Activated T-helper 2 cell treated with anti-CD3 and anti-CD28 coated beads, Interferon-gamma antibody, Interleukin-2, Interleukin-4, amounts not matched to agents 10 μg/mL and 5 μg/mL and 100 μg/mL, durations not matched to agents 14 hours and 24 hours and 36 hours (primary cell): ENCODE measurements at places on chromosomes 13 and 19. TPM values are rescaled to one million over a fixed set of nuclear protein-coding genes. Genes with fewer than 3 reads are reported as not detected.

GRCh38 chr13:100887729-100888151, 213.1 kb upstream of the TMTC4 start:
- no peak for DNase-seq

DNA sequence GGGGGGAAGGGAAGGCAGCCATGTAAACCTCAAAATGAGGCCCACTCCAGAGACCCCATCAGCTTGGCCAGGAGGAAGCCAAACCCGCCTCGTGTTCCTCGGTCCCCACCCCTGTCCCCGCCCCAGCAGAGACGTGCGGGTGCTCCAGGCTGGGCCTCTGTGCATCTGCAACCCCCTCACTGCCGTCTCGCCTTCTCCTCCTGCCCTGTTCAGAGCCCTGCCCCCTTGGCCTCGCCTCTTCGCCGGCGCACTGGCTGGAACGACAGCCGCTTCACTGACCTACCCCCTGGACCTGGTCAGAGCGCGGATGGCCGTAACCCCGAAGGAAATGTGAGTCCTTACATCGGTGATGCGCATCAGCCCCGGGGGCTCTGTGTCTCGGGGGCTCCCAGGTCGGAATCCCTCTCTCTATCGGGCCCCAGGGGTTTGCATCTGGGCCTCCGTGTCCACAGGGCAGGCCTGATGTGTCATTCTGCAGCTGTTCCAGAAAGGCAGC, 32.2 kb downstream of the TMEM161A start:
- DNase-seq: no peak

- no peak for DNase-seq
Measured at GRCh38 chr13:74479124-74479523, 344.9 kb upstream of the KLF12 start.

DAND5 gene
- total RNA-seq: 0.16 TPM in 1 of 2 replicates, not detected in the other

CLDND2 gene
- total RNA-seq: 13.8 and 14.9 TPM in 2 replicates

MTUS2 gene
- total RNA-seq: not detected in 2 replicates

LIM2 gene
- total RNA-seq: not detected in 2 replicates

CELF5 gene
- 0.16 and 0.18 TPM in 2 replicates for total RNA-seq

- DNase-seq: no peak
Measured at GRCh38 chr13:110221406-110222117, 85.4 kb downstream of the COL4A1 start.

BRSK1 gene
- 5.8 and 6.0 TPM in 2 replicates for total RNA-seq

DNA sequence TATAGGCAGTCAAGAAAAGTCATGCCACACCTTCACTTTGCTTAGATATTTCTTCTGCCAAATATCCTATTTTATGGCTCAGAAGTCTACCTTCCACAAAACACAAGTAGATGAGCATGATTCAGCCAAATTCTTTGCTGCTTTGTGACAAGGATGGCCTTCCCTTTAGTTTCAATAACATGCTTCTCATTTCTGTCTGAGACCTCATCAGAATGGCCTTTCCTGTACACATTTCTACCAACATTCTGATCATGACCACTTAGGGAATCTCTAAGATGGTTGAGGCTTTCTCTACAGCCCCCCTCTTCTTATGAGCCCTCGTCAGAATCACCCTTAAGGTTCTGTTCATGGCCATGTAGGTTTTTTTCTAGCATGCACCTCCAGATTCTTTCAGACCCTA, 96.2 kb downstream of the COL4A2 start:
- no peak for DNase-seq

DNA sequence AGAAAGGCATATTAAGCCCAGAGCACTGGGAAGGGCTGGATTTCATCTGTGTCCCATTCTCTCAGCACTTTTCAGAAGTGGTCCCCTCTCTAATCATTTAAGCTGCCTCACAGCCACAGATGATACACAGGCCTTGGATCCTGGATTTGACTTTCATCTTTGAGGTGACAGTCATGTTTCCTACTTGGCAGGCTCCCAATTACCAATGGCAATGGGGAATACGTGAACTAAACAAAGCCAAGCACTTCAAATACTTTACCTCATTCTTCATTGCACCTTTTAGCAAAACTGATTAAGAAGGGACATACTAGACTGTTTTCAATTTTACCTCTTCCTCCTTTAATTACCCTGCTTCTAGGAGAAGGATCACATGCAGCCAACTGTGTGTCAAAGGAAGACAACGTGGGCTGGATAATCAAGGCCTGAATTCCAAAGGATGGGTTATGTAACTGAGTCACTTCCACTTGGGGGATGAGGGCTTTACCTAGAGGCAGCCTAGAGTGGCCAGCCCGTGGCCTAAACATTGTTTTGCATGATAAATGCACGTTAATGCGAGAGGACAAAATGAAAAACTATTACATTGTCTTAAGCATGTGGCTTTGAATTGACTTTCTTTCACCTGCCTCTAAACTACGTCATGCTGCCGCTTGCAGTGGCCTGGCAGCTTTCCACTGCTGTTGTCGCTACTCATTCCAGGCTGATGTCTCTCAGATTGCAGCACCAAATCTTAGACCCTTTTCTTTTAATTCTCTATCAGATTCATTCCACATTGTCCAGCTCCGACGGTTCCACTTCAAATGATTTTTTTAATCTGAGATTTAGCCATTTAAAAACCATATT, 95.0 kb downstream of the KCTD12 start:
- no peak for DNase-seq

GNG7 gene
- total RNA-seq: 0.16 TPM in 2 replicates

DNA sequence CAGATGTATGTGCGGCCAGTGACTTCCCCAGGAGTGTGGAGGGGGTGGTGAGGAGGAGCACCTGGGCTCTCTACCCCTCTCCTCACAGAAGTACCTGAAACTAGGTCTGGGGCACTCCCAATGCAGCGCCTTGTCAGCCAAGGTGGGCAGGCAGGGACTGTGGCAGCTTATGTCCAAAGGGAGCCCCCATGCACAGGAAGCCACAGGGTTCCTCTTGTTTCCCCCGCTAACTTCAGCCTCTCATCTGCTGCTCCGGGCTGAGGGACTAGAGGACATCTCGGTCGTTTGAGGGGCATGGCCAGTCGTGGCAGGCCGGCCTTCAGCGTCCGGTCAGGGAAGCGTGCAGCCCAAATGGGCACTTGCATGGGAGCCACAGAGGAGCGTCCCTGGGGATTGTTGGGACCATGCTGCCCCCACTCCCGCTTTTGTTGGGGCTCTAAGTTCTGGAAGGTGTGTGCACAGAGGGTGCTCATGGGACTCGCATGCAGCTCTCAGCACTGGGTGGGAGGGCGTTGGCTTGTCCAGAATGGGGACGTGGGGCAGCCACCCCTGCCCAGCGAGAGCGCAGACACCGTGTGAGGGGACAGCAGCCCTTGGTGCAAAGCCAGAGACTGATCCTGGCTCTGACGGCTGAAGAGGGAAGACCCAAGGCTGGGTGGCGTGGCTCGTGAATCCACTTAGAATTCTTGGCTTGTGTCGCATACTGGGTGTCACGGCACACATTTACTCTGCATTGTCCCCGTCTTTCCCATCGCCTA, 16.6 kb upstream of the NPAS1 start:
- no peak for DNase-seq

ZNF628 gene
- total RNA-seq: 8.6 and 9.5 TPM in 2 replicates

POLR1D gene
- total RNA-seq: 124 and 127 TPM in 2 replicates

DNA sequence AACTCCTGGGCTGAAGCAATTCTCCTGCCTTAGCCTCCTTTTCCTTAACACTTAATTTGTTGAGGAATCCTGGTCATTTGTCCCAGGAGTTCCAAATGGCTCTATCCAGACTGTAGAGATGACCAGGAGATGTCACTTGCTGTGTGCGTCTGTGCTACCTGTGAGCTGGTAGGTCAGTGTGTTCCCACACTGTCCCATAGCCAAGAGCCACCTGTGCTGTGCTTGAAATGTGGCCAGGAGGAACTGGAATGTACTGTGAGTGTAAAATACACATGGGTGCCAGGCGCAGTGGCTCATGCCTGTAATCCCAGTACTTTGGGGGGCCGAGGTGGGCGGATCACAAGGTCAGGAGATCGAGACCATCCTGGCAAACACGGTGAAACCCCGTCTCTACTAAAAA, 29.4 kb upstream of the KDM4B start:
- no peak for DNase-seq

LIN37 gene
- 9.9 and 10.0 TPM in 2 replicates for total RNA-seq

DNA sequence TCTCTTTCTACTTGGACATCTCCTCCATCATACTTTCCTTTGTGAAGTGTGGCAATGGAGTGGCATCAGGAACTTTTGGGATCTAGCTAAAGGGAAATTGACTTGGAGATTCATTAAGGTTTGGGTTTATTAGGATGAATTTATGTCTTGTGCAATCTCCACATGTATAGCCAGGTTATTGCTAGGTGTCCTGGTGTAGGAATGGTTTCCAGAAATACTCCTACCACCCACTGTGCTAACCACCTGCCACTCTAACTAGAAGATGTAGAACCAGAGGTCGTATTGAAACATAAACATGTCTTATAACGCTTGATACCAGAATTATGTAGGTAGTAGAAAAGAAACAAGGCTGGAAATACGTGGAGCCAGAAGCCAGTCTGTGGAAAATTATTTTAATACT, 38.1 kb upstream of the MED4 start:
- no peak for DNase-seq
